ENCODE measurements at places on chromosomes 4 and X.

GRCh38 chrX:17465802-17466201 is 90.8 kb downstream of the NHS start:
- no peak for DNase-seq

- DNase-seq, result peak; percentile 19
These were observed 730 bp downstream of the MANBA start for GRCh38 chr4:102759831-102760644.

- no peak for DNase-seq
These were observed 124.5 kb upstream of the NEIL3 start for GRCh38 chr4:177185151-177185550.

DNA sequence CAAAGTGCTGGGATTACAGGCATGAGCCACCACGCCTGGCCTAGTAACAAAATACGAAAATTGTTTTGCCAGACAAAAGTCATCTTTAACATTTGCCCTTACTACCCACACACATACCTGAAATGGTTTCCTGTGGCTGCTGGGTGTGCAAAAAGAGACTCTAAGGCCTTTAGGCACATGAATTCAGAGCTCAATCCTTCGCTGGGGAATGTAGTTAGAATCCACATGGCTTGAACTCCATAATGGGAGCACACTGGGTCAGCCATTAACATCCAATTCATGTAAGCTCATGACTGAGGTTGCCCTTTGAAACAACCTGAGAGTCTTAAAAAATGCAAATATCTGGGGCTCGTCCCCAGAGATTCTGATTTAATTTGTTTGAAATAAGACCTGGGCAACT is 87.8 kb downstream of the HPGD start:
- DNase-seq, result no peak

- DNase-seq, result no peak
These were observed 3.9 kb upstream of the TTC29 start for GRCh38 chr4:146949559-146949958.

- DNase-seq, result no peak
These were observed 29.7 kb downstream of the F9 start for GRCh38 chrX:139560221-139560620.

DNA sequence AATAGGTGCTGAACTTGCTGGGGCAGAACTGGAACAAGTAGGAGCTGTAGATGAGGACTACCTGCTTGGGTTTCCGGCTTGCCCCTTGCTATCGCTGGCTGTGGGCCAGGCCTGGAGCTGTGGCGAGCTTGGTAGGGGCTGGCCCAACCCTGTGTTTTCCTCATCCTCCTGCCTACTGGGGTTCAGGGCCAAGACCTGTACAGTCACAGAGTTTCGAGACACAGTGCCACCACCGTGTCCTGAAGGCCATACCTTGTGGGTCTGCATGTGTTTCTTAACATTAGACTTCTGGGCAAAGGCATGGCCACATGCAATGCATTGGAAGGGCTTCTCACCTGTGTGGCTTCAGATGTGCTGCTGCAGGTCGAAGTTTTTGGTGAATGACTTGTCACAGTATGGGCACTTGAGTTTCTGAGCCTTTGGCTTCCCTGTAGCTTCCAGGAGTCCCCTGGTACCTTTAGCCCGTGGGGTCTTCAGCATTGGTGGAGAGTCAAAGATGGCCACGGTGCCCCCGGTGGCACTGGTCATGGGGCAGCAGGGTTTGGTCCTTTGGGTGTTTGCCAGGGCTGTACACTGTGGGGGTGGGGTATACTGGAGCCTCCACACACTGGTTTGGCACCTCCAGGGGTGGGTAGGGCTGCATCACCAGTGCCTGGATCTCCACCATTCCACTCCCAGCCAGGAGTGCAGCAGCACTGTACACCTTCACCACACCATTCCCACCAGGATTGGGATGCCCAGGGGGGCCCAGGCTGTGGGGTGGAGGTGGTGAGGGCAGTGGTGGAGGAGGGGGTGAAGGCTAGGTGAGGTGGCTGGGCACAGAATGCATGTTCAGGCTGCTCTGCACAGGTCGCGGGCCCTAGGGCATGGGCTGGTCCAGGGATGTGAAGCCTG is 52.1 kb downstream of the CFAP299 start:
- no peak for DNase-seq

DNA sequence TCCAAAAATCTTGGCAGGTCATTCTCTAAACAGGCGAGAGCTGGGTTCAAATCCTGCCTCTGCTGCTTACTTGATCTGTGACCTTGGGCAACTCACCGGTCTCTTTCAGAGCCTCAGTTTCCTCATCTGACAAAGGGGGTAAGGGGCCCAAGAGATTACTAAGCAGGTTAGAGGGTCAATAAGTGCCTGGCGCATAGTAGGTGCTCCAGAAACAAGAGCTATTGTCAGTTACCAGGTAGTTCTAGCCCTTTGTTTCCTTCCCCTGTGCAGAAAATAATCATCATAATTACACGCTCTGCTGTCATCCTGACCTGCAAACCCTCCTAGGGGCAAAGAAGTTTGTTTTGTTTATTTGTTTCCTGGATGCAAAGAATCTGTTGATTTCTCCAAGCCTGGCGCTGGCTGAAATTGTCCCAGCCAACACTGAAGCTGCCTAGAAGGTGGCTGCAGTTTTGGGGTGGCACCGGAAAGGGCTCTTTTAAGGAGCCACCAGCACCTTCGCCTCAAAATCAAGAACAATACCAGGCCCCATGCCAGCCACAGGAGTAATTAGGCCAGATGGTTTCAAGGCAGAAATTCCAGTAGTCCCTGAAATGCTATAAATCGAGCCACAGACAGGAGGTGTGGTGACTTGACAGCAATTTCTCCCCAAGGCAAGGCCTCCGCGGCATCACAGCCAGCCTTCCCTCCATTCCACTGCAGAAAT is 10.2 kb upstream of the KIAA0232 start:
- no peak for DNase-seq

- no peak for DNase-seq
These were observed 702 bp downstream of the KLHL5 start for GRCh38 chr4:39062770-39063097.

DNA sequence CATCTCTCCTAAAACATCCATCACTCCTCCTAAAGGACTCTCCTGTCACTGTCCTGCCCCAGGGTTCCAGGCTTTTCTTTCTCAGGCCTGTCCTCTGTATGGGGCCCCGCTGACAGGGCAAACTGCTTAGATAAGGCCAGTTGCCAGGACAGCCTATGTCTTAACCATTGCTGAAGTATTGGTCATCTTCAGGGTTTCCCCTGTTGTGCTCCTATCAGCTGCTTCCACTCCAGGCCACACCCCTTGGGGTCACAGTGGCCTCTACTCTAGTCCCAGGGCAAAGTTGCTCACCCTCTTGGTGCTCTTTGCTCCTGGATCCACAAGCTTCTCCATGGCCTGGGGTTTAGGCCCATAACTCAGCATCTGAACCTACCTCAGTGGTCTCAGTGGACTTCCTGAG is 138.0 kb upstream of the PJA1 start:
- no peak for DNase-seq

DNA sequence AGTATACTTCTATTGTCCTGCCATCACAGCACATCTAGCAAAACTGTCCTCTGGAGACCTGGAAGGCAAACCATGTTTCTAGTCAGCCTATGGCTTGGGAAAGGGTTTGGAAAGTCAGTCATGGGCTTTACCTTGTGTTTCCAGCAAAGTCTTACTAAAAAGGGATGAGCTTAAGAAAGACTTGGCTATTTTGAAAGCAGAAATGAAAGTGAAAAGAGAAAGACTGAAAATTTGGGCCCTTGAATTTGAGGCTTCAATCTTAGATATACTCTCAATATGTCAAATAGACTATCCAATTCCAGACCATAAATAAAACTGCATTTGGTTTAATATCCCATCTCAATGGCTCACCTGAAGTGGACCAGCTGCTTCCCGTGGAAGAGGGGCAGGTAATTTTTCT is 127.9 kb downstream of the ZNF330 start:
- no peak for DNase-seq

DNA sequence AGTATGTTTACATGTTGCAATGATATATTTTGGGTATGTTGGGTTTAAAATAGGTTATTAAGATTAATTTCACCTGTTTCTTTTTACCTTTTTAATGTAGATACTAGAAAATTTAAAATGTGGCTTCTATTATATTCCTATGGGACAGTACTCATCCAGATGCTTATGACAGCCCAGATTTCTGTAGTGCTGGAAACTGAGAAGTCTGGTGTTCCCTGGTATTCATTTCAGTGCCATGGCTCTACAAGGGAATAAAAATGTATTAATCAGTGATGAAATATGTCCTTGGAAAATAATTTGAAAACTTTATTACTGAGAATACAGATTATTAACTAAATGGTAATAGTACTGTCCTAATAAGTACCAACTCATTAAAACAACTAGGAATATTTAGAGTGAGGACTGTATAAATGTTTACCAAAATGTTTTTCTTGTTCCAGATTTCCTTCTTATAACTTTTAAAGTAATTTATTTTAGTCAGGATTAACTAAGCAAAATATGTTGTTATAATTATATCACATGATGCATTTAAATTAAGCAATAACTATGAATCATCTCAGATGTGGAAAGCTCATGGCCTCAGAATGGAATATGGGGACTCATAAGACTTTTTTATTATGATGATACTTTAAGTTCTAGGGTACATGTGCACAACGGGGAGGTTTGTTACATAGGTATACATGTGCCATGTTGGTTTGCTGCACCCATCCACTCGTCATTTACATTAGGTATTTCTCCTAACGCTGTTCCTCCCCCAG is 25.3 kb downstream of the ARHGAP24 start:
- no peak for DNase-seq

GRCh38 chr4:110364911-110365520 is 110.9 kb upstream of the ENPEP start:
- no peak for DNase-seq

DNA sequence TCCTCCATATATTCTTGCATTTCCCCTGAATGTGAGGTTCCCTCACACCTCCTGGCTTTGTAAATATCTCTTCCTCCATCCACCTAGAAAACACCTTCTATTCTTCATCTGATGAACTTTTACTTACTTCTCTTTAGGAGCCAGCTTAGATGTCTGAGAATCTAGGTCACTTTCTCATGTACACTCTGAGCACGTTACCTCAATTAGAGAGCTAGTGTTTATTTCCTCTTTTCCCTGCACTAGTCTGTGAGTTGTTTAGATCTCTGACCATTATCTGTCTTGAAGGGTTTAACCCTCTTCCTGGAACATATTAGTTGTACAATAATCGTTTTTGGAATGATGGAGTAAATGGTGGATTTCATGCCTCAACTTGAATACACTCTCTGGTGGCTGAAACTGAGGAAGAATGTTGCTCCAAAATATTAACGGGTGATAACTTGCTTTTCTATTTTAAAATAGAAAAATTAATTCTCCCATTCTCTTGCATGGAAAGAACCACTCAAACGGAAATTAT is 8.5 kb upstream of the NEIL3 start:
- DNase-seq, result no peak

DNA sequence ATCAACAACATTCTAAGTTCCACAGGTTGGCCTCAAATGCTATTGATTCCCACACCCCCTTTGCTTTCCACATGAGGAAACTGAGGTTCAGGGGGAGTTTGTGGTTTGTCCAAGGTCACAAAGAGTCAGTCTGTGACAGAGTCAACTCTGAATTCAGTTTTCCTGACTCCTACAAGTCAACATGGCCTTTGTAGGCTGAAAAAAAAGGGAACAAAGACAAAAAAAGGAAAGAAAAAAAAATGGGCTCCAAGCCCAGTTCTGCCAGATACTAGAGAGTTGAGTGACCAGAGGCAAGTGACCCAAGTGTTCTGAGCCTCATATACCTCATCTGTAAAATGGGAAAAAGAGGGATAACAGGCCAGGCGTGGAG is 16.5 kb upstream of the PIM2 start:
- no peak for DNase-seq

DNA sequence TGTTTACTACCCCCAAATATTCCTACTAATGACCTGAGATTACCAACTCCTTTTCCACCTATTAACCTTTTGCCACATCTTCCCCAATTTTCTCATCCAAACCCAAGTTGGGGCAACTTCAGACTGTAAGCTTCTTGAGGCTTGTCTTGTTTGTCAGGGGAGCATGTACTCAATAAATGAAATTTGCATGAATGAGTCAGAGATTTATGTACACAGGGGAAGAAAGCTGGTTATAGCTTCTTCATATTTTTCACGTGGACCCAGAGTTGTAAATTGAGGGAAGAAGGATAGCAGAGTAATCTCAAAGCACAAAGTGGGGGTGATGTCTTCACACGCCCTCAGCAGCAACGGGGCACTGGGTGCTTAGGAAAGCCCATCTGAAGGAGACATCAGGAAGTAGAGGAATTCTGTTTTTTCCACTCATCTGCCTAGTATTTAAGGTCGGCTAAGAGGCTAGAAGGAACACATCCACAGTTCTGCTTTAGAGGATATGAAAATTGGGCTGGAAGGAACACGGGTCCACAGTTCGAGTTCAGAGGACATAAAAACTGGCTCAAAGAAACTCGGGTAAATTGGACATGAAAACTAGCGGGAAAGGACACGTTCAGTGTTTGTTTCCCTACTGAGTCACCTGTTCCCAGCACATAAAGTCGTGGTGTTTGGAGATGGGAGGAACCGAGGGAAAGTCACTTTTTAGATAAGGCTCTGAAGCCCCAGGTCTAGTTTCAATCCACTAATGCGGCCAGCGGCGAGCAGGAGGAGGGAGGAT is 696 bp upstream of the CA5B start:
- DNase-seq, result peak; percentile 7

DNA sequence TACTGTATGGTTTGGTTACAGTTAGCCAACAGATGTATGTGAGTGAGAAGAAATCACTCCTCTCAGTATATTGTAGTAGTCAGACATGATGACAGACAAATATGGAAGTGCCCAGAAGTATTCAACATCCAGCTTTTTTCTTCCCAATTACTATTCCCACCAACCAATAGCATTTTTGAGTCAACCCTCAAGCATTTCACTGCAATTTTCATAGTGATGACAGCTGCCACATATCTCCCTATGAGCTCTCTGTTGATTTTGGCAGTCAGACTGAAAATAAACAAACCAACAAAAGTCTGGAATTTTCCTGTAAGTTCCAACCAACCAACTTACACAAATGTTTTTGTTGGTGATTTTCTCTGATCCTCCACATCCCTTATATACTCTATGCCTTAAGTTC is 8.2 kb upstream of the TRAM1L1 start:
- DNase-seq, result no peak

Data from hematopoietic multipotent progenitor cell treated with erythropoietin and hydrocortisone succinate and interleukin-3 and kit ligand, for 17 days (in vitro differentiated cells).